ENCODE measurements at places on chromosomes 6 and 20.

DNA sequence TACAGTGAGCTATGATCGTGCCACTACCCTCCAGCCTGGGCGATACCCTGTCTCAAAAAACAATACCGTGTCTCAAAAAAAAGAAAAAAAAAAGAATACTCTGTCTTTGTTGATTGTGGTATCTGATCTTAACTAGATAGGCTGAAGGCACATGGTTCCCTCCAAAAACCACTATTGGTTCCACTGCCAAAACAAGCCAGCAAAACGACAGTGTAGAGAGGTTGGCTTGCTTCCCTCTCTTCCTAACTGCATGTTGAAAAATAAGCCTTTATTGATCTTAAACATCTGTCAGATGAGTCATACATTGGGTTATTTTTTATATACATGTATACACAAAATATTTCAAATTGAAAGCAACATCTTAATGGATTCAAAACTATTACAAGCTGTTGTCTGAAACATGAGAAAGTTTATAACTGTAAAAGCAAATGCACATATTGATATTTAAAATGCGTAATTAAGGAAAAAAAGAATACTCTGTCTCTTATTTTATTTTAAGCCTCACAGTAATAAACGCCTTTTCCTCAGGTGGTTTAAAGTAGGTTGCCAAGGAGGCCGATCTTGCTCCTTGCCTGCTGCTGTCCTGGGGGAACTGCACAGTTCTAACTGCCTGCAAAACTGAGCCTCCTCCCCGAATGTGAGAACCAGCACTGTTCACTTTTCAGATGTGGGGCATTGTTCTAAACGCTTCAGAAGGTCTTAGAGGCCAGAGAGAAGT lies 7.0 kb upstream of the NINL start:
- DNase-seq, result no peak

GRCh38 chr6:35426074-35426473 lies 26.1 kb upstream of the FANCE start:
- DNase-seq, result no peak

- no peak for DNase-seq
These were observed 475 bp upstream of the TMEM181 start for GRCh38 chr6:158559338-158559894.

GRCh38 chr20:17236766-17237165 lies 9.9 kb downstream of the PCSK2 start:
- no peak for DNase-seq

- no peak for DNase-seq
These were observed 128.2 kb downstream of the SNX5 start for GRCh38 chr20:17840423-17840822.

DNA sequence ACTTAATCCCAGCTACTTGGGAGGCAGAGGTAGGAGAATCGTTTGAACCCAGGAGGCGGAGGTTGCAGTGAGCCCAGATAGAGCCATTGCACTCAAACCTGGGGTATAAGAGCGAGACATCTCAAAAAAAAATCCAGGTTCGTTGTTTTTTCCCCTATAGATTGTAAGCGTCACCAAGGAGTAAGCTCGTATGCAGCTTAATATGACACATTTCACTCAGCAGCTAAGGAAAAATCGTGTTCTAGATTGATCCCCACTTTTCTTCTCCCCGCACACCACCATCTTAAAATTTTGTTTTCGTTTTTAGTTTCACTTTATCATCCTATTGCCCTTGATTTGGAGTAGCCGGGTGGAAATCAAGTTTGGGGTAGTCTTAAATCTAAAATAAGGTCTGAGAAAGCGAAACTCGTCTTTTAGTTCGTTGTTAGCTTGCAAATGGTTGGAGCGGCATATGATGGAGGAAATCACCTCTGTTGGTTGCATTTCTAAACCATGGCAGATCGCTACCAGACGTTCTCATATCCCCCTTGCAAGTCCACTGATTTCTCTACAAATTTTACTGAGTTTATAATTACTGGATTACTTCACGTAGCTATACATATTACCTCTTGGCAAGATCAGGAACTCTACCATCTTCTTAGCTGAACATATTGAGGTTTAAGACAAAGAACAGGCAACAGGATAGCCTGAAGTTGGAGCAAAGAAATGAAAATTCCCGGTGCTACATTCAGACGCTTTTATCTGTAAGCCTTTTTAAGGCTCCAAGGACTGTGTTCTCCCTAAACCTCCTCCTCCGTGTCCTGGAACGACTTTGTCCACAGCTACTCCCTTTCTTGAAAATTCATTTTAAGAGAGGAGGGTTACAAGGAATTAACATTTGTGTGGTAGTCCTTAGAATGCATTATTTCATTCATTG lies 91.1 kb upstream of the BTN3A2 start:
- no peak for DNase-seq

- DNase-seq, result no peak
These were observed 49.5 kb downstream of the TOX2 start for GRCh38 chr20:43963872-43964791.

- DNase-seq, result no peak
These were observed 39.3 kb upstream of the OSTM1 start for GRCh38 chr6:108113557-108114519.

DNA sequence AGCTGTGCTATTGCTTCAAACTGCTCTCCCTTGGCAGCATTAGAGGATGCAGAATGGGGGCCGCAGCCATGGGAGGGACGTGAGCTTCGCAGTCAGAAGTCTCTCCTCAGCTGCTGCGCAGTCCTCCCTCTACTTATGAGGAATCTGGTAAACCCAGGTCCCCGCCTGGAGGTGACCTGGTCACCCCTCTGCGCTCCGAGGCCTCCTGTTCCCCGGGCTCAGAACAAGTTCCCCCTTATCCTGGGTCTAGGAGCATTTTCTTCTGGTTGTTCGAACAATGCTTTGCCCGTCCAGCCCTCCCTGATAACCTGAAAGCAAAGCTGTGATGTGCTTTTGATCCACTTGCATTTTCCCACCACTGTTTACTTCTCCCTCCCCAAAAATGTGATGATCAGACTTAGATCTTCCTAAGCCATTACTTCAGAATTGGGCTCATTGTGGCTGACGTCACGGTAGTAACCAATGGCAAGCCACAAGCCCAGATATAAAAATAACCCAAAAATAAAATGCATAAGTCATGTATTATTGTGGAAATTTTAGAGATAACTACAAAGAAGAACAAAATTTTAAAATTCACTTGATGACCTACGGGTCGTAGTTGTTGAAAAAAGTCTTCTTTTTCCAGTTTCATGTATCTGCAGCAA lies 80.7 kb downstream of the SERAC1 start:
- DNase-seq, result no peak

DNA sequence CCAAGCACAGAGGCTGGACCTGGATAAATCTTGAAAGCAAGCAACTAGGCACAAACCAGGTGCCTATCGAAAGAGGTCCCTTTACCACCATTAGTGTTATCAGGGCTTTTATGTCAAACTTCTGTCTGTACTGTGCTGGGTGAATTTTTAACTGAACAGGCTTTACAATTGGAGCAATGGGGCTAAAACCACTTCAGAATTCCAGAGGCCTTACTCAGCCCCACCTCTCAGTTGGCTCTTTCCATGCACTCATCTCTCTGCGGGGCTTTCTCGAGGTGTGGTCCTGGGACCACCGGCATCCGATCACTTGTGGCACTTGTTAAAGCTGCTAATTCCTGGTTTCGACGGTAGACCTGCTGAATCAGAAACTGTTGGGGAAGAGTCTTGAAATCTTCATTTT lies 232.5 kb downstream of the SOX4 start:
- no peak for DNase-seq

GRCh38 chr6:125157280-125157679 lies 3.7 kb downstream of the TPD52L1 start:
- DNase-seq, result no peak

DNA sequence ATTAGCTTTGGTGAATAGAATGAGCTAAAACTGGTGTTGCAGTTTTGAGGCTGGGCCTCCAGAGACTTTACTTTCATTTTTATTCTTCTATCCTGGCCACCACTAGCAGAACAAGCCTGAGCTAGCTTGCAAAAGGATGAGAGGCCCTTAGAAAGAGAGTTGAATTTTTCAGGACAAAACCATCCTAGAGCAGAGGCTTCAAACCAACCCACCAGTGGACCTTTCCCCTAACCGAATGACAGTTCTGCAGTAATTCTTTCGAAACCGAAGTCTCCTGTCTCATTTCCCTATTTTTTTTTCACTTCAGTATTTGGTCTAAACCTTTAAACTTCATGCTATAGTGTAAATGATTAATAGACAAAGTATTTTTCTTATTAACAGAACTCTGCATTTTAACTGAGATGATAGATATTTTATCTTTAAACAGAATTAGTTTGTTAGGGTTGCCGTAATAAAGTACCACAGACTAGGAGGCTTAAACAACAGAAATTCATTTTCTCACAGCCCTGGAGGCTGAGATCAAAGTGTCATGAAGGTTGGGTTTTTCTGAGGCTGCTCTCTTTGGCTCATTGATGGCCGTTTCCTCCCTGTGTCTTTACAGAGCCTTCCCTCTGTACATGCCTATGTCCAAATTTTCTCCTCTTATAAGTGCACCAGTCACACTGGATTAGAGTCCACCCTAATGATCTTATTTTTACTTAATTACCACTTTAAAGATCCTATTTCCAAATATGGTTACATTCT lies 80.6 kb upstream of the PAK5 start:
- peak; percentile 42 for DNase-seq

- DNase-seq, result no peak
These were observed 80.6 kb downstream of the OTOR start for GRCh38 chr20:16828666-16829305.

- no peak for DNase-seq
These were observed 67.9 kb upstream of the BHLHE23 start for GRCh38 chr20:63074631-63075030.

DNA sequence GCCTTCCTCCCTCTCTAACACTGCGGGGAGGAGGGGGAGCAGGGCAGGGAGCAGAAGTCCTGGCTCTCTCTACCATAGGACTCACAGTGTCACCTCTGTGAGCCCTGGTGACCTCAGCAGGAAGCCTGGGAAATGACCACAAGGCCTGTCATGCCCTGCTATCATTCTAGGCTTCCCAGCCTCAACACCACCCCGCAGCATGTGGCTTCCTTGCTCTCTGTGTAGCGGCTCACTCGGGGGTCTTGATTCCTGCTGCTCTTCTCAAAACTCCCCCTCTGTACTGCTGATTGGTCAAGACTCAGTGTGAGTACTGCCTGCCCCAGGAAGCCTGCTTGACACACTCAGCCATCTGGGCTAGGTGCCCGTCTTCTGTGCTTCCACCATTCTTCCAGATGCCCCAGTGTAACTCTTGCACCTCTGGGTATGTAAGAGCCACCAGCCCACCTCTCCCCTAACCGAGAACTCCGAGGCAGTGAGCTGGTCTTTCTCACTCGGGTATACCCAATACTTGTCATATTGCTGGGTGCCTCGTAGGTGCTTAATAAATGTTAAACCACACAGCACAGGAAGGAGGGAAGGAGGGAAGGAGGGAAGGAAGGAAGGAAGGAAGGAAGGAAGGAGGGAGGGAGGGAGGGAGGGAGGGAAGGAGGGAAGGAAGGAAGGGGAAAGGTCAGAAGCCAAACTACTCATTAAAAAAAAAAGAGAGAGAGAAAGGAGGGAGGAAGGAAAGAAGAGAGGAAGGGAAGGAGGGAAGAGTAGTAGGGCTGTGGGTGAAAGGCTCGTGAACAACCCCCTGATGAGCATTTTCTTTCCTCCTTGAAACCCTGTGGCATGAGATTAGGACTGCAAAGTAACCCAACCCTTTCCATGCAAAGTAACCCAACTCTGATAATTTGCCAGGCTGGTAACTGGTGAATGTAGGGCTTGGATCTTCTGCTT lies 5.0 kb downstream of the MDFI start:
- DNase-seq, result no peak

- DNase-seq, result no peak
These were observed 25.0 kb downstream of the VGLL2 start for GRCh38 chr6:117290173-117290846.

DNA sequence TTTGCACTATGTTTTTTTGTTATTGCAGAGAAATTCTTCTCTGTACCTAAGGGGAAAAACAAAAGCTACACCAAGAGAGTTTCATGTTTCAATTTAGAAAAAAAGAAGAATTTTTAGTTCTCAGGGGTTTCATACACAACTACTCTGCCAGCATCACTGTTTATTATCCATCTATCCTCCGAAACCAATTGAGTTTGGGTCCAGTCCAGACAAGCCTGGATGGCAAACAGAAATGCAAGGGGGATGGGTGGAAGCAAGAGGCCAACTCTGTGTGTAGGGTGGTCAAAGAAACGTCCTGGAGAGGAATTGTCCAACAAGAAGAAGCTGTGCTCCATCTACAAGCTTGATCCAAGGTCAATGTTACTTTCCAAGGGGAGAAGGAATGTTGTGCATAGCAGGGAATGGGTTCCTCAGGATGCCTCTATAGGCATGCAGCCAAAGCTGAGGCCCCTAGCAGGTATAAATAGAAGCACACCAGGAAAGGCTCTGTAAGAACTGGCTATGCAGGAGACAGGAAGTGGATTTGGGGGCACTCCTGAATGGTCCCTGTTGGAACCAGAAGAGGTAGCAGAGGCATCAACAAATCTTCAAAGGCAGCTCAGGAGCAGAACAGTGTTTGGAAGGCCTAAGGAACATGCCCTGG lies 64.4 kb downstream of the FILIP1 start:
- DNase-seq, result no peak

GRCh38 chr20:54133434-54134427 lies 40.1 kb downstream of the CYP24A1 start:
- no peak for DNase-seq

DNA sequence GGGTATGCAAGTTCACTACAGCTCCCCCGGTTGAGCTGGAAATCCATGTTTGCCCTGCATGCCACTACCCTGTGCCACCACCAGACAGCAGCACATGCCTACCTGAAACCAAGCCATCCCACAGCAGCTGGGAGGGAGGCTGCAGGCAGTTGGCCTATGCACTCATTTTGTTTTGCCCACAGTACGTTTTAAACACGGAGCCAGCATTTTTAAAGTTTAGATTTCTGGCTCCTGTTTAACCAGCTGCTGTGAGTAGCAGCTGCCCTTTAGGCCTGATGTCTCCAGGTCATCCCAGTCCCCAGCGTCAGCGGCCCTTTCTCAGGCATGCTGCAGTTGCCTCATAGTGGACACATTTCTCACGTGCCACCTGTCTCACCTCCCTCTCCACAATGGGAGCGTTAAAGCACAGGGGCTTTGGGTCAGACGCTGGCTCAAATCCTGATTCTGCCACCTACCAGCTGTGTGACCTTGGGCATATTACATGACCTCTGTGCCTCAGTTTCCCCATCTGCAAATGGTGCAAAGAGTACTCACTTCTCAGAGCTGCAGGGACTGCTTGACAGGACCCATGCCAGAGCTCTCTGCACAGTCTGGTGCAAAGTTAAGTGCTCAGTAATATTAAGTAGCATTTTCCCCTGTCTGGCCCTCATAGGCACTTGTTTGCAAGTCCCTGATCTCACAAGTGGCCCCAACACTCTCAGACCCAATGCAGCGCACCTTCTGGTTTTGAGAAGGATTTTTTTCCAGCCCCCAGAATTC lies 8.2 kb upstream of the UBE2V1 start:
- DNase-seq, result no peak
